ENCODE measurements at places on chromosomes 4 and X. TPM values are rescaled to one million over a fixed set of nuclear protein-coding genes. Genes with fewer than 3 reads are reported as not detected.

The YY2 gene
- 0.29 TPM for total RNA-seq

The PROM1 gene
- total RNA-seq: not detected

The AMTN gene
- not detected for total RNA-seq

The FAM156B gene
- total RNA-seq: 12.9 TPM

The MAGEB5 gene
- not detected for total RNA-seq

The CT45A9 gene
- not detected for total RNA-seq

The EGF gene
- total RNA-seq: 1.9 TPM

The ANKRD50 gene
- 12.2 TPM for total RNA-seq

The TMEM156 gene
- 2.0 TPM for total RNA-seq

The FRAS1 gene
- total RNA-seq: 1.2 TPM

The UGT2B7 gene
- total RNA-seq: not detected

The ZAR1 gene
- total RNA-seq: not detected

The TMEM150C gene
- not detected for total RNA-seq

The GALNTL6 gene
- not detected for total RNA-seq

The INTU gene
- 3.5 TPM for total RNA-seq

The CSN1S1 gene
- not detected for total RNA-seq

The ZCCHC12 gene
- not detected for total RNA-seq

The DMRTC1B gene
- total RNA-seq: not detected

The PAGE1 gene
- not detected for total RNA-seq

The IGSF1 gene
- total RNA-seq: not detected

The KDR gene
- 0.86 TPM for total RNA-seq

The HOPX gene
- 5.5 TPM for total RNA-seq

The PLXNA3 gene
- 7.5 TPM for total RNA-seq

The GABRB1 gene
- not detected for total RNA-seq

The SPANXN4 gene
- not detected for total RNA-seq

The ADH6 gene
- not detected for total RNA-seq

The PRDX4 gene
- 287 TPM for total RNA-seq

The SHROOM4 gene
- 1.2 TPM for total RNA-seq

The CSN3 gene
- not detected for total RNA-seq

The AGA gene
- total RNA-seq: 77.4 TPM

The ADGRG2 gene
- not detected for total RNA-seq

The CYLC1 gene
- total RNA-seq: not detected
